ENCODE measurements at places on chromosomes 16 and 17. TPM values are rescaled to one million over a fixed set of nuclear protein-coding genes. Genes with fewer than 3 reads are reported as not detected.

DNA sequence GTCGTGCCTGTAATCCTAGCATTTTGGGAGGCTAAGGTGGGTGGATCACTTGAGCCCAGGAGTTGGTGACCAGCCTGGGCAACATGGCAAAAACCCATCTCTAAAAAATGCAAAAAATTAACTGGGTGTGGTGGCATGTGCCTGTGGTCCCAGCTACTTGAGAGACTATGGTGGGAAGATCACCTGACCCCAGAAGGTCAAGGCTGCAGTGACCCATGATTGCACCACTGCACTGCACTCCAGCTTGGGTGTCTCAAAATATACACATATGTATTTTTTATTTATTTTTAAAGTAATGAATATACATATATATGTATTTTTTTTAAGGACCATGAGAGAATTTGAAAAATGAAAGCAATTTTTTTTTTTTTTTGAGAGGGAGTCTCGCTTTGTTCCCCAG lies 5.1 kb upstream of the NUFIP2 start:
- H3K36me3 ChIP-seq, result no peaks in the 10 kb centered on the region
- H3K4me1 ChIP-seq, result peaks cover 6% of the 10 kb centered on the region
- H3K4me3 ChIP-seq, result no peak overlapping the region
- no peak overlapping the region for H3K27ac ChIP-seq
- DNase-seq, result no peak

- no peak overlapping the region for H3K27ac ChIP-seq
- H3K36me3 ChIP-seq, result peaks cover 15% of the 10 kb centered on the region
- no peaks in the 10 kb centered on the region for H3K27me3 ChIP-seq
- no peak overlapping the region for H3K4me3 ChIP-seq
- DNase-seq, result no peak
Observed at GRCh38 chr16:50316102-50316847, 49.9 kb downstream of the ADCY7 start.

DNA sequence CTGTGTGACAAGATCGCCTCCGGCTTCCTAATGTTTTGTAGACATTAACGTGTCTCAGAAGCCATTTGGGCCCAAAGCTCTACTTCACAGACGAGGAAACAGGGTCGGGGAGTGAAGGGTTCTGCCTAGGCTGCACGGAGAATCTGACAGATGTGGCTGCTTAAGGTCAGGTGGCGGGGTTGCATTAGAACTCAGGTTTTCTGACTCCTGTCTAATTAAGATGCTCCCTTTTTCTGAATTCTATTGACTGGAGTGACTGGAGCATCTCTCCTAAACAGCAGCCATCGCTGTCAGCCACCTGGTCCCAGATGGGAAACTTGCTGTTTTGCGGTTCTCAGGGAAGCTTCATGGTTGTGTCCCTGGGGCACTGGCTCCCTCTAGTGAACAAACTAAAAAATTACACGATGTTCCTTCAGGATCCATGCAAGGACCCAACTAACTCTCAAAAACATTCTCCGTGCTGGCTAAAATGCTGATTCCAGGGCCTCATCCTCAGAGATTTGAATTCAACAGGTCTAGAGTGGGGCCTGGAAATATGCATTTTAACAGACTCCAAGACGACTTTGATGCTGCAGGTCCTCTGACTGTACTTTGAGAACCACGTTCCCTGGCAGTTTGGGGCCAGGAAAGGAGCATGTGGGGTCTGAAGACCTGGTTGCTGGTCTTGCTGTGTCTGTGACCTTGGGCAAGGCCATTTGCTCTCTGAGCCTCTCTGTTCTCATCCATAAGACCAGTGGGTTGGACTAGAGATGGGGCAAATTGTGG lies 117.4 kb downstream of the IRF8 start:
- no peak overlapping the region for H3K27ac ChIP-seq
- peaks cover 7% of the 10 kb centered on the region for H3K27me3 ChIP-seq
- no peaks in the 10 kb centered on the region for H3K36me3 ChIP-seq
- no peaks in the 10 kb centered on the region for H3K4me1 ChIP-seq
- no peak overlapping the region for H3K4me3 ChIP-seq

SLC52A1 gene
- 0.54 TPM for total RNA-seq

- DNase-seq, result no peak
- no peaks in the 10 kb centered on the region for H3K36me3 ChIP-seq
- no peak overlapping the region for H3K4me3 ChIP-seq
- no peak overlapping the region for H3K27ac ChIP-seq
- peaks cover 19% of the 10 kb centered on the region for H3K4me1 ChIP-seq
Observed at GRCh38 chr16:14569213-14569612, 60.8 kb downstream of the PARN start.

GRCh38 chr17:42832934-42833766 lies at the start of gene PSME3:
TSS of gene PSME3 (plus strand) at chr17:42833397. CDS start at chr17:42833632, 235 bp downstream.
- peak; percentile 51 for DNase-seq
- peak within 1 kb of the TSS; percentile 95 for H3K4me3 ChIP-seq
- H3K27me3 ChIP-seq, result no peaks in the 10 kb centered on the region
- peaks cover 8% of the 10 kb centered on the region for H3K4me1 ChIP-seq
- peaks cover 5% of the 10 kb centered on the region for H3K36me3 ChIP-seq
- H3K27ac ChIP-seq, result peak within 1 kb of the TSS; percentile 93

GRCh38 chr17:1325766-1326165 lies 46.3 kb downstream of the TRARG1 start:
- H3K27ac ChIP-seq, result no peak overlapping the region
- H3K36me3 ChIP-seq, result no peaks in the 10 kb centered on the region
- DNase-seq, result no peak

DNA sequence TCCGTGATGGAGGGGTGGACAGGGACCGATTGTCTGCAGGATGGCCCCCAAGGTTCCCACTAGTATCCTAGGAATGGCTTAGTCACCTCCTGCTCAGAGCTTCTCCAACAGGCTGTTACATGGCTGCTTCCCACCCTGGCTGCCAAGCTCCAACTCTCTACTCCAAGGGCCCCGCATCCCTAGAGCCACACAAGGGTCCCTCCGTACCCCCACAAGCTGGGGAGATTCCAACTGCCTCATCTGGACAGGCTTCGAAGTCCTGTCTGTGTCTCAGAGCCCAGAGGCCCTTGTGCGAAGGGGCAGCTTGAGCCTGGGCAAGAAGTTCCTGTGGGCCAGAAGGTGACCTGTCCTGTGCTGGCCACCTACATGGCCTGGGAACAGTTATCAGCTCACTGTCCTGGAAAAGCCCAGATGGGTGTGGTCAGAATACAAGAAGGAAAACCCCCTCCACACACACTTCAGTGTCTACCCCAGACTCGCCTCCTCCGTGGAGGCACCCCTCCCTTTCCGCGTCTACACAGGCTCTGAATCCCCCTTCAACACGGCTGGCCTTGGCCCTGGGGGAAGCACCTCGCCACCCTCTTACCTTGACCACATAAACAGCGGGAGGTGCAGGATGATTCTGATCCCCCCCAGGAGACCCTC lies 586 bp downstream of the MEAK7 start:
- peak overlapping the region; percentile 63 for H3K4me3 ChIP-seq
- H3K36me3 ChIP-seq, result no peaks in the 10 kb centered on the region
- peak overlapping the region; percentile 75 for H3K27ac ChIP-seq
- no peak for DNase-seq

DNA sequence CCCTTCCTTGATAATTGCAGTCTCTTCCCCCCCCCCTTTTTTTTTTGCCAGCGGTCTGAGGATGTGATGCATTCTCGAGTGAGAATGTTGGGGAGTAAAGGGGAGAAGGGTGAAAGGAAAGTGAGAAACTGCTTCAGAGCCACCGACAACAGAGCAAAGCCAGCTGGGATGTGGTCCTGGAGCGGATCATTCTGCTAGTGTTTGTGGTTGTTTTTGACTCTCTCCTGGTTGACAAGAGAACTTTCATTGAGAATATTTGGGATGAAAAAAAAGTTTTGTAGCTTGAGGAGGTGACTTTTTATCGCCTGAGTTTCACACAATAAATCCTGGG lies 1.3 kb downstream of the NF1 start:
- DNase-seq, result no peak
- peak overlapping the region; percentile 64 for H3K4me3 ChIP-seq
- peak overlapping the region; percentile 88 for H3K27ac ChIP-seq
- peaks cover 22% of the 10 kb centered on the region for H3K4me1 ChIP-seq
- H3K36me3 ChIP-seq, result no peaks in the 10 kb centered on the region
- no peaks in the 10 kb centered on the region for H3K27me3 ChIP-seq

HCRT gene
- not detected for total RNA-seq

ERN2 gene
- not detected for total RNA-seq

AIPL1 gene
- total RNA-seq, result not detected

HEATR9 gene
- total RNA-seq, result not detected

C16orf92 gene
- not detected for total RNA-seq

OSBPL7 gene
- total RNA-seq, result 9.1 TPM

GRCh38 chr17:20189302-20189701 lies 180.1 kb downstream of the SPECC1 start:
- no peak for DNase-seq
- peaks cover 25% of the 10 kb centered on the region for H3K4me1 ChIP-seq
- no peaks in the 10 kb centered on the region for H3K36me3 ChIP-seq
- H3K27me3 ChIP-seq, result no peaks in the 10 kb centered on the region

- no peak for DNase-seq
- peaks cover 6% of the 10 kb centered on the region for H3K4me1 ChIP-seq
- H3K4me3 ChIP-seq, result no peak overlapping the region
- no peak overlapping the region for H3K27ac ChIP-seq
Observed at GRCh38 chr17:38970128-38970527, 2.9 kb upstream of the FBXO47 start.

GRCh38 chr17:61179380-61179806 lies 220.2 kb upstream of the TBX2 start:
- H3K4me1 ChIP-seq, result no peaks in the 10 kb centered on the region
- no peak for DNase-seq
- H3K4me3 ChIP-seq, result no peak overlapping the region

- DNase-seq, result no peak
- no peak overlapping the region for H3K4me3 ChIP-seq
- no peaks in the 10 kb centered on the region for H3K36me3 ChIP-seq
- no peak overlapping the region for H3K27ac ChIP-seq
- H3K27me3 ChIP-seq, result peaks cover 5% of the 10 kb centered on the region
Observed at GRCh38 chr17:9958586-9959281, 53.7 kb upstream of the RCVRN start.

AFMID gene
- total RNA-seq, result 59.3 TPM

- no peak overlapping the region for H3K4me3 ChIP-seq
- H3K27ac ChIP-seq, result no peak overlapping the region
- no peak for DNase-seq
- H3K4me1 ChIP-seq, result no peaks in the 10 kb centered on the region
Observed at GRCh38 chr17:69539274-69539673, 124.8 kb downstream of the MAP2K6 start.
